ENCODE measurements at places on chromosomes 1 and 21. TPM values are rescaled to one million over a fixed set of nuclear protein-coding genes. Genes with fewer than 3 reads are reported as not detected.

GRCh38 chr21:46504666-46505065, 46.0 kb downstream of the DIP2A start:
- no peak overlapping the region for H3K4me3 ChIP-seq
- no peak overlapping the region for H3K27ac ChIP-seq
- peaks cover 83% of the 10 kb centered on the region for H3K36me3 ChIP-seq
- no peak for DNase-seq

DNA sequence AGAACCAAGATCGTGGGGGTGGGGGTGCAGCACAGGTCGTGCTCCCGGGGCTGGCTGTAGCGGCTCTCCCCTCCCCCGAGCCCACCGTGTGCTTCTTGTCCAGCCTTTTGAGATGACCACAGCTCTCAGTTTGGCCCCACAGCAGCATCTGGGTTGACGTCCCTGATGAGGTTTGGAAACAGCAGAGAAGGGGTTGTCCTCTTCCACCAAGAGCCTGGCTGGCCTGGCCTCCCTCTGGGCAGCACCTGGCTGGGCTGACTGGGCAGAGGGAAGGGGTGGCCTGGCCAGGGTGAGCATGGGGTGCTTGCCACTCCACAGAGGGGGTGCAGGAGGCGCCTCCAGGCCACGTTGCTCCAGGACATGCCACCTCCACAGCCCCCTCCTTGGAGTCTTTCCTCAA, 61.5 kb downstream of the SKI start:
- H3K36me3 ChIP-seq, result no peaks in the 10 kb centered on the region
- no peaks in the 10 kb centered on the region for H3K27me3 ChIP-seq
- no peak overlapping the region for H3K4me3 ChIP-seq
- DNase-seq, result no peak
- no peak overlapping the region for H3K27ac ChIP-seq

- no peak overlapping the region for H3K27ac ChIP-seq
- H3K4me3 ChIP-seq, result no peak overlapping the region
- peaks cover 4% of the 10 kb centered on the region for H3K36me3 ChIP-seq
These were observed 6.6 kb upstream of the HES4 start for GRCh38 chr1:1006305-1007159.

- no peaks in the 10 kb centered on the region for H3K4me1 ChIP-seq
- no peak overlapping the region for H3K27ac ChIP-seq
- no peak for DNase-seq
These were observed 522.5 kb downstream of the PTBP2 start for GRCh38 chr1:97243973-97244560.

The PAPPA2 gene
- 0.72 TPM for total RNA-seq

The HSD3B2 gene
- not detected for total RNA-seq

The NBPF4 gene
- not detected for total RNA-seq

The BLACAT1 gene
- not detected for total RNA-seq

The AK2 gene
- 120 TPM for total RNA-seq
